T-cell (primary cell): ENCODE measurements at places on chromosomes 12 and 14.
A peak's percentile ranks its signal among the peaks of the same experiment; 100 is the strongest.

- DNase-seq: no peak
Observed at GRCh38 chr12:27331927-27332324, 710 bp upstream of the BMAL2 start.

- no peak for DNase-seq
Observed at GRCh38 chr14:23335623-23336022, 14.4 kb downstream of the PABPN1 start.

DNA sequence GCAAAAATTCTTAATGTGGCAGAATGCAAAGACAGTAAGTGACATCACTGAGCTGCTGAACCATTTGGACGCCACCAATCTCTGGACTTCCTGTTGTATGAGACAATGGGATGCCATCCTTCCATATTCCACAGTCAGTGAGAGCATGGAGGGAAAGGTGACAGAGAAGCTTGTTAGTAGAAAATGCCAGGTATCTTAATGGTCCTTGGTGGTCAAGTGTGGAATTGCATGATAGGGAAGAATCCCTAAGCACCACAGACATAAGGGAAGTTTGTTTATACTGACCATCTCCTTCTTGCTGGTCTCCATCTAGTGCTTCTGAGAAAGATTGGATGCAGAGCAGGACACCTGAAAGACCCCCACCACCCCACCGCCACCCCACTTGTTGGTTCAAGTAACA, 1410.0 kb upstream of the TMEM132C start:
- no peak for DNase-seq

GRCh38 chr14:75049136-75049535, 2.1 kb downstream of the MLH3 start:
- DNase-seq: no peak

DNA sequence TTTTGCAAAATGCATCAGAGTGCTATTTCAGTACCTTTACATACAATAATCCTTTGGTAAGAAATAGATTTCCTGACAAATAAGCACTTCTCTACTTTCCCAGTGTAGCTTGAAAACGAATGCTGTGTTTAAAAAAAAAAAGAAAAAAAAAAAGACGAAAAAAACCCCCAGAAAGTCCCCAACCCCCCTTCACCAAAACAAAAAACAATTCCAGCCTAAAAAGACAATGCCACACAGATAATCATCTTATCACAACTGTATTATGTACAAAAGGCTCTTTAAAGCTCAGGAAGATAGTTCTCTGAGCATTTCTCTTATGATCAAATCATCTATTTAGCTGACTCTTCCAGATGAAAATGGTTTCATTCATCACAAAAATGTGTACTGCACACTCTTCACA, 1.6 kb downstream of the FERMT2 start:
- DNase-seq: no peak

- DNase-seq: peak; percentile 71
Observed at GRCh38 chr12:124898200-124898922, 16.1 kb downstream of the UBC start.

DNA sequence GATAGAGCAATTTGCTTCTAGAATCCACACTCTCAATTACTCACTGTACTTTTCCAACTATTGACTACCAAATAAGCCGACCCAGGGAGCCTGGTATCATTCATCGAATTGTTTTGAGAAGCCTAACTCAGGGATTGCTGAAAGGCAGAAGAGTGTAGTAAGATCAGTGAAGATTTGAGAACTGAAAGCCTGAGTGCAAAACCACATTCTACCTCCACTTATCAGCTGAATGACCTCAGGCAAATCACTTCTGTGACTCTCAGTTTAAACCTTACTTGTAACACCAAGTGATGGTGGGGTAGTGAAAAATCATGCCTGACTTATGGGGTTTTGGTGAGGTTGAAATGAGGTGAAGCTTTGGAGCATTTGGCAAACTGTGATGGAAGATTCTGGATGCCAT, 126.1 kb upstream of the MAX start:
- no peak for DNase-seq

DNA sequence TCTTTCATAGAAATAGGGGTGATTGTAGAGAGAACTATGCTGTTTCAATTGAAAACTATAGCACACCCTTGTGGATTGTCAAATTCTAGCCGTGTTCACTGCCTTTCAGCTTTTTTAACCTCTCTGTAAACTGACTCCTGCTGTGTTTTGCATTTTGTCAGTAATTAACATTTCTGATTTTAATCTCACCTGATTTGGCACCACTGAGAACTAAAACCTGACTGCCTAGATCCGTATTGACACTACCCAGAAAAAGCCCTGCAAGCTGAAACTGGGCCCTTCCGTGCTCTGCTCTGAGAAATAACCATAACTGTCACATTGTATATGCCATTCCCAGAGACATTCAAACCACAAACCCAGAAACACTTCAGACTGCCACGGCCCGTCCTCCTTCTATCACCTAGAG, 26.6 kb upstream of the ETV6 start:
- no peak for DNase-seq

GRCh38 chr12:81146228-81147225, 68.6 kb downstream of the ACSS3 start:
- DNase-seq: no peak

DNA sequence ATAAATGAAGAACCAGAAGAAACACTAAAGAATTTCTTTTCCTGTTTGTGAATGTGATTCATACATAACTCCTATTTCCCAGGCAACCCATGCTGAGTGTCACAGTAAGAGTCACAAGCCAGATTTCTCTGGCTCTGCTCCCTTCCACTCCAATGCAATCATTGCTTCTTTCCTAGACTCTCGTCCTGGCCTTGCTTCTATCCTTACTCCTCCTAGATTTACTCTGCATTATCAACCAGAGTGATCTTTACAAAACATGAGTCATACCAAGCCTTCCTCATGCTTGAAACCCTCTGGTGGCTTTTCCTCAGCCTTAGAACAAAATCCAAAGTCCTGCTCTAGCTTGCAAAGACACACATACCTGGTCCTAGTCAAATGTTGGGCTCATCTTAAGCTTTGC, 13.3 kb downstream of the IL22 start:
- no peak for DNase-seq

DNA sequence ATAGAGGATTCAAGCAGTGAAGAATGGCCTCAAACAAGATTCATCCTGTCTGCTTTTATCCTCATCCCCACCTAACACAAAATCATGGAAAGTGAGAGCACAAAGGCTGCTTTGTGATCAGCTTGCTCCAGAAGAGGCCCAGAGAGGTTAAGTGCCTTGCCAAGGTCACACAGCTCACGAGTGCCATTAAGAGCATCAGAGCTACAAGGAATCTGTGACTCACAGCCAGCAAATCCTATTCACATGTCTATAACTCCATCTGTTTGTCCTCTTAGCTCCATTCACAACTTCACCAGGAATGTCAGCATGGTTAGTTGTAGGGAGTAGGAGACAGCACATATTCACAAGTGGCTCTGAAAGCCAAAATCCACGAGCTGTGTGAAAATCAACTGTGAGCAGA, 79.8 kb downstream of the TTC9 start:
- DNase-seq: no peak

GRCh38 chr12:46509135-46509534, 136.6 kb upstream of the SLC38A2 start:
- DNase-seq: no peak

GRCh38 chr12:131250028-131250950, 296.6 kb downstream of the ADGRD1 start:
- no peak for DNase-seq

DNA sequence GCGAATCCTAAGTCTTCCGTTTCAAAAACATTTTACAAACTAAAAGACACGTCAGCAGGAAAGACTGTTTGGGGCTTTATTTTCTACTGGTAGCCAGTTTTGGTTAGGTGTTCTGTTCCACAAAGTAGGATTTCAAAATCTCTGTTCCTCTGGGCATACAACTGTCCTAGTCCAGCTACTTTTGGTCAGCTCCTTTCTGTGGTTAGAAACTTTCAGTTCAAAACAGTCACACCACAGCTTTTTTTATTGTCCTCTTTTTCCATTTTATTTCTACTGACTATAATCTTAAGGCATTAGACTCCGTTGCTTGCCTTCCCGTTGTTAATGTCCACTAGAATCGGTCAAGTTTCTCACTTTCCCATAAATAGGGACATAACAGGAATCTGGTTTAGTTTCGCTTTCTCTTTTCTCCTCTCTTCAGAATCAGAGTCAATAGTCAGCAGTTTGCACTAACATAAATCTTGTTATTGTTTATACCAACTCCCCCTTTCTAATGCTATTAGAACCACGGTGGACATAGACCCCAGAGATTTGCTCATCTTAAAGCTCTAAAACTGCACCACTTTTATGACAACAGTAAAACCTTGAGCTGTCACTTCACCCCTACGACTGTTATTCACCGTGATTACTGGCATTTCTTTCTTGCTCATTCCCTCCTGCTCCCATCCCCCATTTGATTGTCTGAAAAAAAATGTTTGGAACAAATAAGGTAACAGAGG, 41.5 kb upstream of the NPAS3 start:
- DNase-seq: no peak

DNA sequence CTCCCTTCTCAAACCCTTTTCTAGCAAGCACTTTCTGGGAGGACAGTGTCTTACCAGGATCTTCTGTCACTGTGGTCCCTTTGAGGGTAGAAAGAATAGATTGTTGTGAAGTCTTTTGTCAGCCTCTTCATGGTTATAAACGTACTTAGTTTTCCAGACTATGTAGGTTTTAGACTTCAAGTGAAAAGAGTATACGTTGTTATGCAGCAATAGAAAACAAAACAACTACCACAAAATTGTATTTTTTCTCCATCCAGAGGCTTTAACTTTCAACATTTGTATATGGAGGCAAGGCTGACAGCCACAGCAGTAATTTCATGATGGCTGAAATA, 23.7 kb downstream of the PRKCH start:
- no peak for DNase-seq

- no peak for DNase-seq
Observed at GRCh38 chr12:105219261-105220028, 16.5 kb downstream of the APPL2 start.

GRCh38 chr12:111072299-111072698, 151.9 kb upstream of the MYL2 start:
- DNase-seq: no peak

- no peak for DNase-seq
Observed at GRCh38 chr12:124842800-124843510, 20.7 kb downstream of the SCARB1 start.

GRCh38 chr12:53696655-53697331, 20.9 kb upstream of the ATP5MC2 start:
- DNase-seq: no peak

DNA sequence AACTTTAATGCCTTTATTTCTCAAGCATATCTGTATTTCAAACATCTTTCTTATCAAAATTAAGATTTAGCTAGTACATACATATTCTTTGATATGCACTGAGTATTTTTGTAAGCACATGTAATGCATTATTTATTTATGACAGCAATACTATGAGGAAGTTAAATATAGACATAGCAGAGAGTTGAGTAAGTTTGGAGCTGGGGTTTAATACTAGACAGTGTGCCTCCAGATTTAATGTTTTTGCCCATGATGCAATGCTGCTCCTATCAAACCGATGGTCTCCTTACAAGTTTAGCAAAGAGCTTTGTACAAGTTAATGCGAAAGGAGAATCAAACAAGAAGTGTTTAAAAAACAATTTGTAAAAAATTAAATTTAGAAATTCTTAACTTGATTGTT, 826.6 kb upstream of the MGAT4C start:
- DNase-seq: no peak

- no peak for DNase-seq
Observed at GRCh38 chr14:74570696-74571095, 41.3 kb downstream of the LTBP2 start.

- no peak for DNase-seq
Observed at GRCh38 chr12:52207895-52208294, 16.1 kb upstream of the KRT80 start.

DNA sequence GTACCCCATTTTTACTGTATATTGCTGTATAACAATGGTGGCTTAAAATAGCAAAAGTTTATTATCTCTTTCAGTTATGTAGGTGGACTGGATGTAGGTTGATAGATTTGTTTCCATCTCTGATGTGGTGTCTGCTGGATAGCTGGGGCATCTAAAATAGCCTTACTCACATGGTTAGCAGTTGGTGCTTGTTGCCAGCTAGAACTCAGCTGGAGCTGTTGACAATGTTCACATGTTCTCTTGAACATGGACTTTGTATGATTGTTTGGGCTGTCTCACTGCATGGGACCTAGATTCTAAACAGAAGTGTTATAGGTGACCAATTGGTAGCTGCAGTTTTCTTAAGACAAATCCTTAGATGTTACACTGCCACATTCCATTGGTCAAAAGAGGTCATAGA, 126.9 kb downstream of the GPHN start:
- no peak for DNase-seq

DNA sequence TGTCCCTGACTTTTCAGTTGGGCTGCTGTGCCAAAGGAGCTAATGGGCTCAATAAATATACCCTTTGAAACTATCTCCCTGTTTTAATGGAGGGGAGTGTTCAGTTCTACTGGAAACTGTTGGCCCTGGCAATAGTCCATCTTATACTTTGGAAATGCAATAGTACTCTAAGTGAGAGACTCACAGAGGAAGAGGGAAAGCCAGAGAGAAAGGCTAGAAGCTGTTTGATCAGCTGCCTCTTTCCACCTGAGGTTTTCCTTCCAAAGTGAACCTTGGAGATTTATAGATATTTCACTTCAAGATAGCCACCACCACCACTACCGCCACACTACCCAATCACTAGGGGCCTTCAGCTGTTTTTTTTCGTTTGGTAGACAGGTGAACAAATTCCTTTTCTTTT, 93.6 kb upstream of the CCDC91 start:
- no peak for DNase-seq

GRCh38 chr12:113465808-113466453, 5.7 kb downstream of the LHX5 start:
- DNase-seq: no peak

DNA sequence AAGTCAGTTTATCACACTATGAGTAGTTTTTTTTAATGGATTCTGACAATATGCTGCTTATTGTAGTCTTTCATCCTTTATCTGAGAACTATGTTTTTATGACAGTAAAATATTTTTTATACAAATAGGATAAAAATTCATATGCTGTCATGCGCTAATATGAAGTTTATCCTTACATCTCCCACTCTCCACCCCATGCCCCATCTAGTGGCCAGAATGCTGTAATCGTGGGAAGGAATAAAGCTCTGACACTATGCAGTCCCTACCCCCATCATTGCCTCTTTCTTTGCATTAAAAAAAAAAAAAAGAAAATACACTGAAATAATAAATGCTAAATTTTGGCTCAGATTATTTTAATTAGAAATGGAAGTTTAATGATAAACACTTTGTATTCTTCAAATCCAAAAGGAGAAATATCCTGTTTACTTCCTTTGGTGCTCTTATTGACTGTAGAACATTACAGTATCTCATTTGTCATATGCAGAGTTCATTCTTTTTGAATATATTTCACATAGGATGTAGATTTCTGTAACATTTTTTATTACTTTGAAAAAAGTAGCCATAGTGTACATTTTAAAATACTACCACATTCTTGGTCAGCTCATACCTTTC, 145.9 kb upstream of the SLCO1C1 start:
- DNase-seq: no peak

- DNase-seq: no peak
Observed at GRCh38 chr12:30652034-30652696, 43.5 kb downstream of the IPO8 start.

- DNase-seq: no peak
Observed at GRCh38 chr12:57896434-57897201, 44.7 kb upstream of the ATP23 start.

- DNase-seq: no peak
Observed at GRCh38 chr12:49923880-49924556, 20.3 kb upstream of the FAIM2 start.
